ENCODE measurements at places on chromosomes 6 and 20.
A peak's percentile ranks its signal among the peaks of the same experiment; 100 is the strongest.

DNA sequence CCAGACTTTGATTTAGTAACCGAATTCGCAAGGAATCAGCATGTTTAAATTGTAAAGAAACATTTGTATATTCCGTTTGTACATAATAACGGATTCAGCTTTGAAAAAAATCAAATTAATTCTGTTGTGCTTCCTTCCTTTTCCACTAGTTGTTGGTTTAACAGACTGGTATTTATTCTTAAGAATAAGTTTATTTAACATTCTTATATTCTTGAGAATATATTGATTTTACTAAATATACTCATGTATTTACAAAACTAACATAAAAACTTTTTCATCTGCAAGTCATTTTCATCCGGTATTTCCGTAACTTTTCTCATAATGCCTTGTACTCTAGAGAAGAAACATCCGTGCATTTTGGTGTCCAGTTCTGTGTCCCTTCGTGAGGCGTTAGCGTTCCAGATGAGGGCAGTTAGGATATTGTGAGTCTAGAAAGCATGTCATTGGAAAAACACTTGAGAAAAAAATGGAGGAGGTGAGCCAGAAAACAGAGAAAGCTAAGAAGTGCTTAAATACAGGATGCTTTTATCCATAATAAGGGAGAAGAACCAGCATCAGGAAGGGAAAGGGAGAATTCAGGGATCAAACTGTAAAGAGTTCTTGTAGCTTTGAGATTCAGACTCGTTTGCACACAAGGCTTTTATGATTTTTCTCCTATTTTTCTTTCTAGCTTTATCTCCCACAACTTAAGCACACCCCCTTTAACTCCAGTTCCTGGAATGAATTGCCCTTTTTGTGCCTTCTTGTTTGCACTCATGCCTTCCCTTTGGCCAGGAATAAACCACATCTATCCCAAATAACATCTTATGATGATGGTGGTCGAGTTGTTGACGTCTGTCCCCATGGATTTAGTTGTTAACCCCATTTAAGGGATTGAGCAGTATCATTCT, 1.8 kb downstream of the WRNIP1 start:
- no peak for DNase-seq

- no peak for DNase-seq
These were observed 135.9 kb upstream of the PDE10A start for GRCh38 chr6:165798991-165799390.

DNA sequence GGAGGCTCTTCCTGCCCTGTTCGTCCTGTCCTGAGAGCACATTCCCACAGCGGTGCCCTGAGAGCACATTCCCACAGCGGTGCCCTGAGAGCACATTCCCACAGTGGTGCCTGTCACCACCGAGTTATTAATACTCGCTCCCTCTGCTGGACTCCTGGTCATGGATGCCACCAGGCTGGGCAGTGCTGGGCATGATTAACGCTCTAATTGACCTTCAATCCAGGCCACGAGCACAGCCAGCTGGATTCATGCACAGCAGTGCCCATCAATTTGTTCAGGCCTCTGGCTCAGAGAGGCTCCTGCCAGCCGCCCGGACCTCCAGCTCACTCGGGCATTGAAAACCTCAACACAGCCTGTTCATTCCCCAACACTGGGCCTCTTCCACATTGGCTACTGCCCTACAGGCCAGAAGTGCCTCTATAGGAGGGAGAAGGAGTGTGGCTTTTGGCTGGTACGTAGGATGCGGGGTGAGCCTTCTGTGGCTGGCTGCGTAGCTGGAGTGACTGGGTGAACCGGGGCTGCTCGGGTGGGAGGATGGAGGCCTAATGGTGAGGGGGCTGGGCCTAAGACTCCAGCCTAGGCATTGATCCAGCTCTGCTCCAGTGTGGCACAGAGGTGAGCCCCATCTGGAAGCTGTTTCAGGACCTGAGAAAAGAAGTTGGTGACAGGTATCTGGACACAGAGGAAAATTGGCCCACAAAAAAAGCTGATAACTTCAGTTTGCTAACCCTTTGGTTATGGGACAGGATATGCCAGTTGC, 9.3 kb downstream of the IP6K3 start:
- DNase-seq: no peak

DNA sequence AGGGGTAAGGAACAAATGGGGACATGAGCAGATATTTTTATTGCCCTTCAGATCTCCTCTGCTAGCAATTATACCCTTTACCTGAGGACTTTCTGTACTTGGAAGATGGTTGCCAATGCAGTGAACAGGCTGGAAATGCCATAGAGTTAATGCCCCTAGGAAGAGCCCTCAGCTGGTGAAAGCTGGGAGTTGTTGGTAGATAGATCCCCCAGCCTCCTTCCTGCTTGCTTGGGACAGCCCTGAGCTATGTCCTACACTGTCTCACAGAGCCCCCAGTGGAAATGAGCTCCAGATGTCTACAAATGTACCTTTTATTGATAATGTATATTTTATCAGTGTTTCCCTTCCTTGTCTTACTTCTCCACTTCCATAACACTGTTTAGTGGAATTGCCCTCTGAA, 87.6 kb upstream of the PAK5 start:
- DNase-seq: no peak

DNA sequence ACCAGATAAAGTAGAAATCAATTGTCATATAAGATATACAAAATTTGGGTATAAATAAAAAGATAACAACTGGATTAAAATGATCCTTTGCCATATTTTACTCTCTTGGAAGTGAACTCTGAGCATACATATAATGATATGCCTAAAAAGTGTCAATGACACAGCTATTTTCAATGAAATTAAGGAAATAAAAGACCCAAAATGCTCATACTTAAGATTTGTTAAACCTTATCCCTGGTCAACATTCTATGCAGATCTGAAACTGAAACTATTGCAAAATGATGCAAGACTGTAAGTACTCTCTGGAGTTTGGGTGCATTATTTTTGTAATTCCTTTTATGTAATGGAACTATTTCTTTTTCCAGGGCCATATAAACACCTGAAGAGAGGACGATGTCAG, 119.0 kb upstream of the SGK1 start:
- DNase-seq: no peak

- DNase-seq: peak; percentile 41
These were observed 2.0 kb upstream of the NPEPL1 start for GRCh38 chr20:58690396-58691135.

DNA sequence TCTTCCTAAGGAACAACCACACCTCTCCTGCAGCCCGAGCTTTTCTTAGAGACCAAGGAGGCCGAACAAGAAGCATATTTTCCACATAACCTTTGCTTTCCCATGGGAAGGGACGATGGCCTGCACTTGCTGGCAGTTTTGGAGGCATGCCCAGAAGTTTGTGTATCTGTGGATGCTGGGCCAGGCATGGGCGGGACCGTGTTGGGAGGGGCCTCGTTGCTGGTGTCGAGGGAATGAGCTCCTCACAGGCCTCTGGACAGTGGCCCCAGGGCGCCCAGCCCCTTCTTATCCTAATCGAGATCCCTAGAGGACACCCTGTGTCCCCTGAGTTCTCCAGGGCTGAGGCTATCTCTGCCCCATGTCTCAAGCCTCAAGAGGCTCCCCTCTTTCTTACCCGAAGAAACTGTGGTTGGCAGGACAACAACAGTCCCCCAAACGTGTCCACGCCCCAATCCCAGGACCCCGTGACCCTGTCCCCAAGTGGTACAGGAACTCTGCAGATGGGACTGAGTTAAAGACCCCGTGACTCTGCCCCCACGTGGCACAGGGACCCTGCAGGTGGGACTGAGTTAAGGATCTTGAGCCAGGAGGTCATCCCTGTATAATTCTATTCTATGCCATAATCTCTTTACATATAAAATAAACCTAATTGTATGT, 99.5 kb upstream of the BHLHE23 start:
- DNase-seq: no peak

- peak; percentile 84 for DNase-seq
These were observed 145.6 kb upstream of the ID4 start for GRCh38 chr6:19691465-19692167.

- no peak for DNase-seq
These were observed 28.2 kb upstream of the STX16 start for GRCh38 chr20:58622671-58623578.

DNA sequence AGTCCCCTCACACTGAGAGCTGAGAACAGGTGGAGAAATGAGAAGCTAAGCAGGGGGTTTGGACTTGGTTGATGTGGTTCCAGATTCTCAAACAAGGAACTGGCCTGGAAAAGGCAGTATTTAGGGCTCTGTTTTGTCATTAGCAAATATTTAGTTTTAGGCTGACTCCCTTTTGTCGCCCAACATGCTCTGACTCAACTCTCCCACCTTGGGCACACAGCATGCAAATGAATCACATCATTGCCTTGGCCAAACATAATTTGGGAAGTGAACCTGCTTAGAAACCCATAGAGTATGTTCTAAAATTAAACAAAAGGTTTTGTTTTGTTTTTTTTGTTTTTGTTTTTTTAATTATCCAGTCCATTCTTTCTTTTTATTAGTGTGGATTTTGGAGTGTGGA, 9.5 kb upstream of the UQCC2 start:
- no peak for DNase-seq

DNA sequence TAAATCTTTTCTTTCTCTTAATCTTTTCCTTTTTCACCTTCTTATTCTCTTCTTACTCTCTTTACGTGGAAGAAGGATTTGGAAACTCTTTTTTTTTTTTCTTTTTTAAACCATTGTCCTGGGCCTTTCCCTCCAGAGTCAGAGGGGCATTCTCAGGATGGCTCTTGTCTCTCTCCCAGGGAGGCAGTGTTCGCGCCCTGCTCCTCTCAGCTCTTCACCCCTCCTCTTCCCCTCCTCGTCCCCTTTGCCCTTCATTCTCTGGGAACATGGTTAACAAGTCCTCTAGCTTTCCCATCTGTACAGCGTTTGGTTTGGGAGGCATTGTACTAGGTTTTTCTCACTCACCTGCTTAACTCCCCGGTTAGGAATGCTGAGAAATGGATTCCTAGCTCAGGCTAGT, 52.0 kb upstream of the TFB1M start:
- DNase-seq: no peak

DNA sequence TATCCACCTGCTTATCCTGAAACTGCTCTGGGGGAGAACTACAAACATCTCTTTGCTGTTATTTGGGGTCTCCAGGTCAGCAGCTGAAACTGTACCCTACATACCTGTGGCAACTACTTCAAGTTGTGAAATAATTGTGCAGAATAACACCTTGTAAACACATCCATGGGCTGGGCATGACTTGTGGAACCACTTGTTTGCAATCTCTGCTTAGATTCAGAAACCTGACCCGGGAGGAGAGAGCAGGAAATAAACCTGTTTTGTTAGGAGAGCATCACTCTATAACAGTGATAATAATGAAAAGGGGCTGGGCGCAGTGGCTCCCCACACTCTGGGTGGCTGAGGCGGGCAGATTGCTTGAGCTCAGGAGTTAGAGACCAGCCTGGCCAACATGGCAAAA, 183.1 kb downstream of the NFATC2 start:
- DNase-seq: no peak

- DNase-seq: no peak
These were observed 33.2 kb downstream of the HLA-A start for GRCh38 chr6:29975561-29975907.

DNA sequence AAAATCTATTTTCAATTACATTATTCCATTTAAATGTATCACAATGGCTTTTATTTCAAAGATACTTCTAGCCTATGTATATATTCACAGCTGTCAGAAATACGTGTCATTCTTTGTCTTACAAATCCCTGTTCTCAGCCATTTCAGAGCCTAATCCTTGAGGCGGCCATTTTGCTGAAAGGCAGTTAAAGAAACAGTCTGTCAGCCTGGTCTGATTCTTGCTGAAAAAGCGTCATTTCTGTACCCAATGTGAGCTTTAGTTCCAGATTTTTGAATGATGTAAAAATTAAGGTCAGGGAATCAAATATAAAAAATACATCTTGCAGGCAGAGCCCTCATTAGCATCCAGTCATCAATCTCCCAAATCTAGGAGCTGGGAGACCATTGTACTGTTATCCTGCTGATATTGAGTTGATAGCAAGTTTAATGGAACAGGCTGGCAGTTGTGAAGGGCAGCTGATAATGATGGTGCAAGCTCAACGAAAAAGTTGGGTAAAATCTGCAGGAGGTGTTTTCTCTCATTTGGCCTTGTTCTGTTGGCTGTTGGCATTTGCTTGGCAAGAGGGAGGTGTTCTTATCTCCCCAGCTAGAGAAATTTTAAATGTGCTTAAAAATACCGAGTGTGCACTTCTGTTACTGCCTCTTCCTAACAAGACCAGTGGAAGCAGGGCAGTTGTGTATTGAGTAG, 314.8 kb downstream of the SOX4 start:
- DNase-seq: peak; percentile 60
